H7 (cell line): ENCODE measurements at places on chromosomes 2 and 18. TPM values are rescaled to one million over a fixed set of nuclear protein-coding genes. Genes with fewer than 3 reads are reported as not detected.

The CYP26B1 gene
- total RNA-seq: 1.1 and 1.3 TPM in 2 replicates

The SMAD2 gene
- total RNA-seq: 63.3 and 68.1 TPM in 2 replicates

The MOB1A gene
- 75.5 and 84.6 TPM in 2 replicates for total RNA-seq

The PLCD4 gene
- total RNA-seq: not detected in 2 replicates

The FTCDNL1 gene
- 0.59 and 0.96 TPM in 2 replicates for total RNA-seq

The HAAO gene
- 5.9 and 6.5 TPM in 2 replicates for total RNA-seq

The GTF3C2 gene
- 147 and 152 TPM in 2 replicates for total RNA-seq

The CNGA3 gene
- total RNA-seq: 0.10 TPM in 1 of 2 replicates, not detected in the other

DNA sequence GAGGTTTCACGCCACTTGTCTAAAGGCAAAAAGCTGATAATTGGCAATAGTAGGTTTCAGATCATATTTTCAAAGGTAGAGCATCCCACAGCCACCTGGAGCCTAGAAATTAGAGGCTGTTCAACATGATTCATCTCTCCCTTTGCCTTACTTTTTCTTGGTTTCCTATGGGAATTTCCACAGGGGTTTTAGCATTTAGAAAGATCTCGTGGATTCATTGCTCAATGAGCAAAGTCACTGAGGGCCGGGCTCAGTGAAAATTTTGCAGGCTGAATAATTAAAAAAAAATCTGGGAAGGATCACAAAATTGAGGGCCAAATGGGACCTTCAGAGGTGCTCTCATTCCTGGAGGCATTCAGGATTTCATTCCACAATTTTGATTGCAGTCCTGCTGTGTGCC lies 137.1 kb downstream of the VAPA start:
- no peak for DNase-seq

DNA sequence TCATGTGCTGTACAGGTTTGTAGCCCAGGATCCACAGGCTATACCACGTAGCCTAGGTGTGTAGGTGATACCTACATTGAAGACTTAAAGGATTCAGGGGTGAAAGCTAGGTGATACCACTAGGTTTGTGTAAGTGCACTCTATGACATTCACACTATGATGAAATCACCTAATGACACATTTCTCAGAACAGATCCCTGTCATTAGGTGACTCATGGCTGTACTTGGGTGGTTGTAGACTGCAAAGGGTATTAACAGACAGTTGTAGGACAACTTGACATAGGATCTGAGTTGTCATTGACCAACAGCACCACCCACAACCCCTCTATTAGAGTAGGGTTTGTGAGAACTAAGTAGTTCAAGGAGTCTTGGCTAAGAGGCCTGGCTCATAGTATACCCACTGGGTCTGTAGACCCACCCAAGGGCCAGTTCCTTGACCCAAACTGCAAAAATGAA lies 27.7 kb upstream of the SMCHD1 start:
- DNase-seq: no peak

- DNase-seq: no peak
These were observed 151.3 kb downstream of the KCTD1 start for GRCh38 chr18:26397019-26397418.

DNA sequence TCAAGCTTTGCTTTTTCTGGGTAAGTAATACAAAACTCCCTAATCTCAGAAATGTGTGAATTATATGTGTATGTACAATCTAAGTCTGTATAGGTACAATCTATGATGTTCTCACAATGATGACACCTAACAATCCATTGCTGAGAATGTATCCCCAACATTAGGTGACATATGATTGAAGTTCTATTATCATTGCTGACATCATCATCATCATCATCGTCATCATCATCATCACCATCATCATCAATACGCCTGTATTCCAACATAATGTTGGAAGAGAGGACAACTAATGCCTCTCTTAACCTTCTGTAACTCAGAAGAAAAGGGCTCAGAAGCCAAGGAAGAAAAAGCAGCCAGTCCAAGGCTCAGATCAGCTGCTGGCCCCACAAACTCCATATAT lies 84.2 kb upstream of the FBXO11 start:
- DNase-seq: no peak

DNA sequence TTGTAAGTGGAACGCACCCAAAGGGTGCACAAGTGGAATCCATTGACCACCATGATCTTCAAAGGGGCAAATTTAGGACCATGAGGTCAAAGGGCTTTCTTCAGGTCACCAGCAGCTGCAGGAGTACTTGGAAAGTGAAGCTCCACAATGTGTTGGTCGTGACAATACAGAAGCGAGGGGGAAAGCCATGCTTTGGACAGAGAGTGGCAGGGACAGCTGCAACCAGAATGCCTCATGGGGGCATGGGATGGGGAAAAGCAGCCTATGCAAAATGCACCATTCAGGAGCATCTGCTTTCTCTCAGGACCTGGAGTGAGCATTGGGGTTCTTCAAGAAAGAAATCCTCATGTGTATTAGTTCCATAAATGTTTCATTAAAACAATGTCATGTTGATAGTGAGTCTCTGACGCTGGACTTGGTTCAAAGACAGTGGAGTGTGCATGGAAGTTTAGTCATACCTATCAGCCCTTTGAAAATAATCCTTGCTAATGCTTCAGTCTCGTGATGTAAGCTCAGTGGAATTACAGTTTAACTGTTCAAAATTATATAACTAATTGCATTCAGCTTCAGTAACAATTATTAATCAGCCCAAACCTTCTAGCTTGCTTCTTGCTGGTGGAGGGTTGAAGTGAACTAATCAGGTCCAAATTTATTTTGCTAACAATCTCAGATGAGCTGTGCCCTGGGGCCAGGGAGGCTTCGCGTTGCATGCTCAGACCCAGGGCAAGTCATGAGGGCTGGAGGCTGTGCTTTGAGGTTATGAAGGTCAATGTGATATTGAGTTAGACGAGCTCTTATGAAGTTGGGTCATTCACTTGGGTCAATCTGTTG lies 41.6 kb downstream of the ACKR3 start:
- no peak for DNase-seq

DNA sequence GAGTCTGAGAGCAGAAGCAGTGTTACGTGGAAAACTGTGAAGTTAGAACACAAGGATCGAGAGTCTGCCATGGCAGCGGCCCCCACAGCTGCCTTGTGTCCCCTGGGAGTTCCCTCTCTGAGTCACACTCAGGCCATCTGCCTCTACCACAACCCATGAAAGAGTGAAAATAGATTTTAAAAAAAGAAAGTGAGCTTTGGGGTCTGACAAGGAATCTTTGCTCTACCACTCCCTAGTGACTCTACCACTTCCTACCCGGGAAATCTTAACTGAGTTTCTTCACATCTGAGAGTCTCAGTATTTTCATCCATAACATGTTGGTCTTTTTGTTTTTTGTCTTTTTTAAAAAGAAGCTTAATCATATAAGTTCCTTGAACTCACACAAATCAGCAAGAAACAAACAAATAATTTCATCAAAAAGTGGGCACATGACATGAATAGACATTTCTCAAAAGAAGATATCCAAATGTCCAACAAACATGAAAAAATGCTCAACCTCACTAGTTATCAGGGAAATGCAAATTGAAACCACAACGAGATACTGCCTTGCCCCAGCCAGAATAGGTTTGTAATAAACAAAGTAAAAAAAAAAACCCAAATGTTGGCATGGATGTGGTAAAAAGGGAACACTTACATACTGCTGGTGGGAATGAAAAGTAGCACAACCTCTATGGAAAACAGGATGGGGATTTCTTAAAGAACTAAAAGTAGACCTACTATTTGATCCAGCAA lies 2.4 kb upstream of the MSGN1 start:
- DNase-seq: no peak

- DNase-seq: no peak
These were observed 3.1 kb downstream of the WIPF1 start for GRCh38 chr2:174594456-174594855.

GRCh38 chr18:45004546-45005080 lies 323.9 kb downstream of the SETBP1 start:
- DNase-seq: no peak

DNA sequence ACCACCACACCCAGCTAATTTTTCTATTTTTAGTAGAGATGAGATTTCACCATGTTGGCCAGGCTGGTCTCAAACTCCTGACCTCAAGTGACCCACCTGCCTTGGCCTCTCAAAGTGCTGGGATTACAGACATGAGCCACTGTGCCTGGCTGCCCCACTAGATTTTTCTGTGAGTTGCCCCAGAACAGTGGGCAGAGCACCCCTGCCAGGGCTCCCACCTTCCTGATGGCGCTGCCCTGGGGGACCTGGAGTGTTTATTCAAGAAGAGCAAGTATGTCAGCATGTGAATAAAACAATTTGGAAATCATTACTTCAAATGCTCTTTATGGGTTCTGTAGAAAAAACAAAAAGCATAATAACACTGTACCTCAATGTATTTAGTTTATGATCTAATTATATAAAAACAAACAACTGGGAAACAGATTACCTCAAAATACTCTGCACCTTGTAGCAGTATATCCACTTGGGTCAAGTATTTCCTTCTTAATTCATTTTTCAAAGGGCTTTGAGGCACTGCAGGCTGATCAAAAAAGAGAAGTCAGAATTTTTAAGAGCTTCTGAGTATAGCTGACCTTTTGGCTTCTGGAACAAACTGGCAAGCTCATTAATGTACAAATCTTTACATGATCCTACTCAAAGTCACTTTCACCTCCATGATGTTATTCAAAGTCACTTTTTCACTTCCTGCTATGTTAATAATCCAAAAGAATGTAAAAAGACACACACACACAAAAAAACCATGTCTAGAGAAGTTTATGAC lies 8.9 kb downstream of the HJURP start:
- no peak for DNase-seq

DNA sequence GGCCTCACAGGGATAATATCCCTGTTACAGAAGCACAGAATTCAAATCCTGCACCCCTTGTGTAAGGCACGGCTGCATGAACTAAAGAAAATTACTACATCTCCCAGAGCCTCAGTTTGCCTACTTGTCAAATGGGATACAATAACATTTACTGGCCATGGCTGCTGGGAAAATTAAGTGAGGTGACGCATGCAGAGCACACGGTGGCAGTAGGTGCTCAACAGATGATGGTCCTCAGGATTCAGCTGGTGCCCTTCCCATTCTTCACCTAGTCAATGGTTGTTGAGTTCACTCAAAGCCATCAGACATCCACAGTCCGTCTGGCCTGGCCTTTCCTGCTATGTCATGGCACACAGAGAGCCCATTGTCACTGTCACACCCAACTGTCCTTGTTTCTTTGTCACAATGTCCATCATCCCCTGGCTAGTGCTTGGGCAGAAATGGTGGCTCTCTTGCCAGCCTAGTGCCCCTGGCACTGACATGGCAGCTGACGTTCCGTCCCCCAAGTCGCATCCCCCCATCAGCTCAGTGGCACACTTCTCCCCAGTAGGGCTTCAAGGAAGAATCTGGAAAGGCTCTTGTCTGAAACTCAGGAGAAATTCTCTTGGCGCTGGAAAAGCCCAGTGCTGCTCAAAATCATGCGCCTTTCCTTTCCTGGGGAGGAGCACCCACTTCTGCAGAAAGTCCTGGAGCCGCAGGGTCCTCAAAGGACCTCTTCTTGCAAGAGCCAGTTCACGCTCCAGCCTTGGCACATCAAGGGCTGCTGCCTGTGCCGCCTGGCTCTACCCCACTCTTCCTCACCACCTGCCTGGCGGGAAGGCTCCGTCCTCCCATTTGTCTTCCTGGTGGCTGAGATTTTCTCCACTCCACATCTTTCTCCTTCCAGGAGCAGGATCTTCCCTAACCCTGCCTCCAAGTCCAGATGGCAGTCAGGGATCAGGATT lies 55.9 kb upstream of the SLC66A3 start:
- no peak for DNase-seq

DNA sequence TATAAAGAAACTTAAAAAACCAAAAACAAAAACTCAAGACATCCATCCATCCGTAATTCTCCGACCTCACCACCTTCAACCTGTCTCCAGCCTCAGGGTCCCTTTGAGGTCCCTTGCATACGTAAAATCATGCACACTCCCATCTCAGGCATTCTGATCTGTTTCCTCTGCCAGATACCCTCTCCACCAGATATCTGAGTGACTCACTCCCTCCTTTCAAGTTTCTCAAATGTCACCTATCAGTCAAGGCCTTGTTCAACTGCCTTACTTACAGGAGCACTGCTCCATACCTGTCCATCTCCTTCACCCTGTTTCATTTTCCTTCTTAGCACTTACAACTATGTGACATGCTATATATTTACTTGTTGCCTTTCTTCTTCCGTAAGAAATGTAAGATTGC lies 369.3 kb downstream of the NBAS start:
- DNase-seq: no peak

DNA sequence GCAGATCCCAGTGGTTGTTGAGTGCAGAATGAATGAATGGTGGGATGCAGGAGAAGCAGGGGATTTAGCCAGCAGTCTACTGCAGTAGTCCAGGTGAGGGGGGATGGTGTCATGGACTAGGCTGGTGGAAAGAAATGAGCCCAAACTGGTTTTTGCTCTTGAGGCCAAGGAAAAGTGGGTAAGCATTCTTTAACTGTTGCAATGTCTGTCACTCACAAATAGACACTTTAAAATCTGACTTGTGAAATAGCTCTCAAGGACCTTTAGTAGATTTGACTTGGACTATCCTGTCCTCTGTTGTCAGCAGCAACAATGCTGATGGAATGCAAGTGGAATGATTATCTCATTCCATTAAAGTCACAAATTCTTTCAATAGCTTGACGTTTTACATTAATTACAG lies 37.5 kb upstream of the STK17B start:
- DNase-seq: no peak

GRCh38 chr2:120919771-120920453 lies 184.2 kb downstream of the GLI2 start:
- no peak for DNase-seq

DNA sequence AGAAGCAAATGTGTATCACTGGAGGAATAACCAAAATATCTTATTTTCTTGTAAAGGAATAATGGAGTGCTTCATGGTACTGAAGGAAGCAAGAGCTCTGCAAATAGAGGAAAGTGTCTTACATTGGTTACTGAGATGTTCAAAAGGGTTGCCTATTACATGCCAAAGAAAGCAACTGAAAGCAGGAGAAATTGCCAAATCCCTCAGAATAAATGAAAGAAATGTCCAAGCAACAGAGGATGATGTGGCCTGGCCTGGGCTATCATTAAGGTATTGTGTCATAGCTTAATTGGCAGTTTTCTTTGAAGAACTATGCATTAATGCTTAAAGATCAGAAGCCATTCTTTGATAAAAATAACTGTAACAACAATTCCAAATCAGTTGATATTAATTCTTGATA lies 173.7 kb downstream of the RAB3GAP1 start:
- no peak for DNase-seq

DNA sequence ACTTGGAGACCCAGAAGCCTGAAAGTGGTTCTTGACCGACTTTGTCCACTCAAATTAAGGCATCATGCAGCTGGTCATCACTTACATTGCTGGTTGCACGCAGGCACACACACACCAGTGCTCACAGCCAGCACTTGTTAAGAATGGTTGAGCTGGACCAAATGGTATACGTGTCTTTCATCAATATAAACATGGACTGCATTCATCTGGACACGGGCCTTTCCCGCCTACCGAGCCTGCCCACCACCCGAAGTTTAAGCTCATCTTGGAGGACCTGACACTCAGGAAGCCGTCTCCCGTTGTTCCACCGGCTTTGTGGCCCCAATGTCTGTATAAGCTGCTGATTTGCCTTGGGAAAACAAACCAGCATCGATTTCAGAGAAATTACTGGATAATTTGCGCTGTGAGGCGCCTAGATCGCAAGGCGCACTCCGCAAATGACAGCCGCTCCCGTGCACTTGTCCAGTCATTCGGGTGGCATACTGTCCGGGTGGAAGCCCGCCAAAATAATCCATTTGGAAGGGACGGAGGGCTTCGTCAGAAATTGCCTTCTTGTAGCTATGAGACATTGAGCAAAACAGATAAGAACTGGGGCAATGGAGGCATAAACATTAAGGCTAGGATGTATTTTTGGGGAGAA lies 40.1 kb upstream of the AKAIN1 start:
- peak; percentile 6 for DNase-seq
